Activated naive CD4-positive, alpha-beta T cell (primary cell): ENCODE measurements at places on chromosomes 16 and 17.
A peak's percentile ranks its signal among the peaks of the same experiment; 100 is the strongest.

DNA sequence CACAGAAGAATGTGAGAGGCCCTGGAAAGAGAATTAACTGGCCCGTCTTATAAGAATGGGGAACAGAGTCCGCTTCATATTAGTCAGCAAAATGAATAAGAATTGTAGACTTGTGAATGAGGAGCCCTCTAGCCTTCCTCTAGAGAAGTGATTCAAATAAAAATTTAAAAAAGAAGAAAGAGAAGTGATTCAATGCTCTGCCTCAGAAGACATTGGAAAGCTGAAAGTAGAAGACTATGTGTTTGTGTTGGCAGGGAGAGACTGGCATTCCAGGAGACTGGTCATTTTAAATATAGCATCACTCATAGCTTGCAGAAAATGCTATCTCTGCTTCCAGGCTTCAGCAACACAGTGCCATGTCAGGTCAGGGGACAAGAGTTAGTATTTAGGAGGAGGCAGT lies 190.6 kb upstream of the HS3ST3A1 start:
- no peak for DNase-seq

GRCh38 chr16:62213763-62214162 lies 177.5 kb upstream of the CDH8 start:
- DNase-seq, result no peak

DNA sequence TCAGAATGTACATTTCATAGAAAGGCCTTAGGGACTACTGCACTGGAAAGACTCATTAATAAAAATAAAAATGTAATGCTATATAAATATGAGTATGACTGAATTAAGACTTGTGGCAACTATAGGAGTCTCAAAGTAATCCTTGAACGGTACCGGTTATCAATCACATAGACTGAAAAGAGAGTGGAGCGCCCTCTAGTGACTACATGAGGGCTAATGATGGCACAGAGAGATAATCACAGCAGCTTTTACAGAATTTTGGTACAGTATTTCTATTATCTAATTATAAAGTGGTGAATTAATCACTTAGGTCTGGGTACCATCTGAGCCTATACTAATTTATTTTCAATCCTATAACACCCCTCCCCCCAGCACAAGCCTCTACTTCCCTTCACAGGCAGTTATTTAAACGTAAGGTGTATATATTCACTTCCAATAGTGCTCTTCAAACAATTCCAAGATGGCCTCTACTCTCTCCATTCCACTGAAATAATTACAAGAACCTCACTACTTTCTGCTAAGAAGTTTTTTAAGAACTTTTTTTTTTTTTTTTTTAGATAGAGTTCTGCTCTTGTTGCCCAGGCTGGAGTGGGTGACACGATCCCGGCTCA lies 40.7 kb upstream of the ANKFY1 start:
- DNase-seq, result peak; percentile 7

DNA sequence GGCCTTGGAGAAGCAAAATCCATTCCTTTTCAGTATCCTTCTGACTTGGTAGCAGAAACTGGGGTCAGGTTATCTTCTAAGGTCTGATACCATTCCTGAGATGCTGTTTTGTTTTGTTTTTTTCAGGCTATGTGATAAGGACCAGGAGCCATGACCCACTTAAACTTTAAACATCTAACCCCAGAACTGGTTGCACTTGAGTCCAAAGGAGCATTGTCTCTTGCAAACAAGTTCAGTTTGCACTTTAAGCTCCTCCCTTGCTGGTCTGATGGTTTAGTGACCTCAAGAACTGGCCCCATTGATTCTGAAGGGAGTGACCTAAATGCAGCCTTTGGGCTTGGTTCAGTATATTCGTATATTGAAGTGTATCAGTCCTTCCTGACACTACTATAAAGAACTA lies 75.2 kb downstream of the ERCC4 start:
- no peak for DNase-seq

- no peak for DNase-seq
These were observed 152.0 kb downstream of the GSG1L start for GRCh38 chr16:27911486-27911885.

DNA sequence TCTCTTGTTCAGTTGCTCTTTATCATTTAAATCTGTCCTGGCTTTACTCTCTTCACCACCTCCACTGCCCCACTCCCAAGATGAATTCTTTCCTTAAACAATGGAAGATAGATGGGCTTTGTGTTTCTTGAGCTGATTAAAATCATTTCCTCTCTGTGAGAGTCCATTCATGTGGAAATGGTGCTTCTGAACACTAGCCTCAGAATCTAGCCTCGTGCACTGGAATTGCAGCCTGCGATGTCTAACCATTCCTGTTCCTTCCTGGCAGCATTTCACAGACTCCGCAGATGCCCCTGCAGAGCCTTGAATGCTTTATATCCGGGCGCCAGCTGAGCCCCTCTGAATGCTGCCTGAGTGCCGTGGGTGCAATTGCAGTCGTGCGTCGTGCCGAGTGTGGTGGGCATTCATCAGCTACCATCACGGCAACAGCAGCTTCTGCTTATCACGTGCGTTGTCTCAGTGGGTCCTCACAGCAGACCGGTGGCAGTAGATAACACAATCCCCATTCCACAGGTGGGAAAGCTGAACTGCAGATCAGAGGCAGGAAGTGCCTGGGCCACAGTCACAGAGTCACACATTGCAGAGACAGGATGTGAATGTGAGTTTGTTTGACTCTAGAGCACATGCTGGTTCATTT lies 172.8 kb upstream of the WSCD1 start:
- DNase-seq, result no peak

DNA sequence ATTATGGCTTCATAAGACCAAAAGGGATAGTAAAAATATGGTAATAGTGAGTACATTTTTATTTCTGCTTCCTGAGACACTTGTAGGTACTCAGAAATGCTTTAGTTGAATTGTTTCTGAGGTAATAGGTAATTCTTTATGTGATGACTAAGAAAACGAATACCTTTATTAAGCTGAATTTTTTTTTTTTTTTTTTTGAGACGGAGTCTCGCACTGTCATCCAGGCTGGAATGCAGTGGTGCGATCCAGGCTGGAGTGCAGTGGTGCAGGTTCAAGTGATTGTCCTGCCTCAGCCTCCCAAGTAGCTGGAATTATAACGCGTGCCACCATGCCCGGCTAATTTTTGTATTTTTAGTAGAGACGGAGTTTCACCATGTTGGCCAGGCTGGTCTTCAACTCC lies 1.9 kb downstream of the RAD51C start:
- DNase-seq, result no peak

DNA sequence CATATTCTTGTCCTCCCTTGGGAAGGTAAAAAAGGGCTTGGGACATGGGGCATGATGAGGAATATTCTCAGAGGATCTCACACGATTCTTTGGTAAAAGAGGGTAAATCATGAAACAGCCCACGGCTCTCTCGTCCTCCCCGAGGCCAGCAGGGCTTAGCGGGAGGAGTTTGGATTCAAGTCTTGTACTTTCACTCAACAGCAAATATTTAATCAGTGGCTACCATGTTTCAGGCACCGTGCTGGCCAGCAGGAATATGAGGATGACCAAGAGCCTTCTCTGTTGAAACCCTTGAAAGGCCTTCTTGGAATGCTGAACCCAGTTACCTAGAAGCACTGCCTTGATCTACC lies 8.8 kb downstream of the MAP3K14 start:
- DNase-seq, result no peak

DNA sequence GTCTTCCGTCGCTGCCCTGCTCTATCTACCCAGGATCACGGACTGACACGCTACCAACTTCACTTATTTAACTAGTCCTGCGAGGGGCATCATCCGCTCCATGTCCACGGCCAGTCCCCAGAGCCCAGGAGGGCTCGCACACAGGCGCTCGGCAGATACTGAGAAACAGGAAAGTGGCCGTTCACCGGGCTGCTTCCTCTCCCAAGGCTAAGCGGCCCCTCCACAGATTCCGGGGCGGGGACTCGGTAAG lies 388 bp downstream of the OXLD1 start:
- DNase-seq, result peak; percentile 38

GRCh38 chr16:81530296-81530721 lies 85.7 kb downstream of the CMIP start:
- DNase-seq, result no peak

- DNase-seq, result no peak
These were observed 31.4 kb downstream of the TEX2 start for GRCh38 chr17:64231567-64232141.

DNA sequence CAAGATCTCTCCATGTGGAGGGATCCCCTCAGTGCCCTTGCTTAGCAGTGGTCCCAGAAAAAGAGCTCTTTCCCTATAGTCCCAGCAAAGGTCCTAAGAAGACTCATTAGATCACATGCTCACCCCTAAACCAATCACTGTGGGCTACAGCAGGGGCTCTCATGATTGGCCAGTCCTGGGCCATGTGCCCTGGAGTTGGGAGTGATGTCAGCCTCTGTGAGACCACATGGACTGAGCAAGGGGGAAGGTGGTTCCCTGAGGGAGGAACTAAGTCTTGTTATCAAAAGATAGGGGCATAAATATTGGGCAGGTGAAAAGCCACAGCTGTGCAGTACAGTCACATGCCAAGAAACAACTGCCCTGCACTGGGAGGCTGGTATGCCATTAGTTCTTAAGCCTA lies 51.3 kb downstream of the SCNN1B start:
- DNase-seq, result no peak

DNA sequence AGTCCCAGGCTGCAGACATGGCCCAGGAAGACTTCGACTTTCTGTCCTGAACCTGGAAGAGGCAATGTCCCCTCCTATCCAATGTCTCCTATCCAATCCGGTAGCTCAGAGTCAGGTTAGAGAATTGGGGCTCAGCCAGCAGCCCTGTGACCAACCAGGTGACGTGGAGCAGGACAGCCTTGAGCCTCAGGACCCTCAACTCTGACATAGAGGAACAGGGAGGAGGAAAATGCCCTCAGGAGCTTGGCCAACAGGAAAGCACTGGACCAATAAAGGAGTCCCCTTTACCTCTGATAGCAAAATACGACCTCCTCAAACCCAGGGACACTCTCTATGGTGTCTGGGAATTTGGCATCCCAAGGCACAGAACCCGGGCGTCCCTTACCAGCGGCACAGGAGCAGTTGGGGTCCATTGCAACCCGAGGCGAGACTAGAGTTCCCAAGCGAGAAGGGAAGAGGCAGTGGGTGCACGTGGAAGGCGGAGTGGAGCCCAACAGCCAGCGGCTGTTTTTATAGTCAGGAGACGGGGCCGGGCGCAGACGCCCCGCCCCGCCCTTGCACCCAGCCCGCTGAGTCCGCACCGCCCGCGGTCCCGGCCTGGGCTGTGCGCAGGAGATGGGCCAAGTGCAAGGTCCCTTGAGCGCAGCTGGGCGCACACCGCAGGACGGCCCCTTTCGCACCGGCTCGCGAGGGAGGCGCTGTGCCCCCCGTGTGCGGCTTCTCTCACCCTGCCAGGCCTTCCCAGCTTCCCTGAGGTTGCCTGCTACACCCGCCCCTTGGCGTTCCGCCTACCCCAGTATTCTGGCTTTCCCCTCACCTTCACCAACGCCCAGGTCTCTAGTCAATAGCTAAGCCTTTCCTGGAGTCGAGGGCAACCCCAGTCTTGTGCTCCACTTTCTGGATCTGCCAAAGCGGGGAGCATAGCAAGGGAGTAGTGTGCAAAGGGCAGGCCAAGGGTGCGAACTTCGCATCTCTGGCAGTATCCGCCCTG lies at the start of gene MT1G:
Gene MT1G (minus strand): TSS at position 485 of the 991 bp plus-strand sequence. CDS start 72 bp downstream, at position 413.
- DNase-seq, result no peak

DNA sequence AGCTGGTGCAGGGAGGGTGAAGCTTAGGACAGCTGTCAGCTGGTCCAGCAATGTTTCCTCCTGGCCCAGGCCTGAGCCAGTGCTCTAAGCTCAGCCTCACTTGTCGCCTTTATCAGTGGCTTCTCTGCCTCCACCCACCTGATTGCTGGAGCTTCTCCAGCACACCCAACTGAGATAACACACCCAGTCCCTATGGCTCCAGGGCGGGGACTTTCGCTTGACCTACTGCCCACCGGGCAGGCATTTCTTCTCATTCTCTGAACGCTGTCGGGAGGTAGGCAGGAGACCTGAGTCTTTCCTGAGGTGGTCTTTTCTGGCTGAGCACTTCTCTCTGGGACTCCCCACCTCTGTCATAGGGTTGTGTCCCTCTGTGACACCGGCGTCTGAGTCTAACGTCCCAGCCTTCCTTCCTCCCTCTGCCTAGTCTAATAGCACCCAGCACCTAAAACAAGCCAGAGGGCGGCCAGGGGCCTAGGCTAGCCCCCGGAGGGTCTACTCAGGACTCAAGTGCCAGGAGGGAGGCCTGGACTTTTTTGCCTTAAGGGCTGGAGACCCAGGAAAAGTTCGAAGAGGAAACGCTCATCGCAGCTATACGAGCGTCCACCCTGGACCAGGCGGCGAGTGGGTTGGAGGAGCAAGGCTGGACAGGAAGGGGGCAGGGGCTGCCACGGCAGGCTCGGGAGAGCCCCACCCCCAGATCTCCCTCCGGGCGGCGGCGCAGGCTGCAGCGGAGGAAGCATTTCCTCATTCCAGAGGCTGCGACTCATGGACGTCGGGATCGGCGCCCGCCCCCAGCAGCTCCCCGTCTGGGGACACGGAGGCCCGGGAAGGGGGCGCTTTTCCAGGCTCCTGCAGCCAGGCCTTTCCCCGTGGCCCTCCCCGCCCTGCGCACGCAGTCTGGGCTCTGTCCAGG lies 756 bp downstream of the TAX1BP3 start:
- DNase-seq, result no peak

GRCh38 chr16:17556276-17557052 lies 85.7 kb upstream of the XYLT1 start:
- DNase-seq, result no peak

DNA sequence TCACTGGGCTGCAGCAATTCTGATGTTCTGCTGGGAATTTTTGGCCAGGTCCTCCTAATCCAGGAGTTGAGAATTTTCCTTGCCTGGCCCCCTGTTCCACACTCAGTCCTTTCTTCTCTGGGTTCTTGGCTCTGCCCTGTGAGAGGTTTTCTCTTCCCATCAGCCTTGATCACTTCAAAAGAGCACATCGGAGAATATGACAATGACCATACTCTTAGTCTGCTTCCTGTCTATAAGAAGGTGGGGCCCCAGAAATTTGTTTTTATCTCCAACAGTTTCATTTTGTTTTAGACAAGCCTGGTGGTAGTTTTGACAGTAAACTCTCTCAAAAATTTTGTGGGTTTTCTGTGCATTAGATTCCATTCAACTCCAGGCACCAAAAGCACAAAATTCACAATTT lies 70.7 kb downstream of the C17orf67 start:
- DNase-seq, result no peak

GRCh38 chr17:18858567-18859245 lies 775 bp downstream of the PRPSAP2 start:
- DNase-seq, result no peak

DNA sequence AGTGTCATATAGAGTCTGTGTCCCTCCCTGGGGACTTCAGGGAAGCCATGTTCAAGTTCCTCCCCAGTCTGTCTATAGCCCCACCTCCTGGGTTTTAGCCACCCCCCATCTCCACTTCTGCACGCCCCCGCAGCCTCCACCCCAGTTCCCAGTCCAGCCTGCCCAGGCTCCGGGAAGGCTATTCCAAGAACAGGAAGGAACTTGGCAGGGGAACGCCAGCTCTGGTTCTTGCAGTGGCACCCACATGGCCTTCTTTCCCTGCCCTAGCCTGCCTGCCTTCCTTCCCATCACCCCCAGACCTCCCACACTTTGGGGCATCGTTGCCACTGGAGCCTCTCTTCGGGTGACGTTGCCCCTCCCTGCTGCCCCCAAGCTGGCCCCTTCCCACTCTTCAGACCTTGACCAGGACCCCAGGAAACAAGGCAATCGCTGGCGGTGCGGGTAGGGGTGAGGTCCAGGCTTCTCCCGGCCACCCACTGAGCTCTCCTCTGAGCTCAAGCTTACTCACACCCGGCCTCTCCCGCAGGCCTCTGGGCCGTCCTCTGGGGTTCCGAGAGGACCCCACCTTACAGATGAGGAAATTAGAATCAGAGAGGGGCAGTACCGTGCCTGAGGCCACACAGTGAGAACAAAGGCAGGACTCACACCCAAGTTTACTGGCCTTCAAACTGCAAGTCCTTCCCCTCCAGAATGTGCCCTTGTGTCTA lies 9.2 kb upstream of the CES4A start:
- DNase-seq, result no peak

- no peak for DNase-seq
These were observed 46.8 kb downstream of the BEAN1 start for GRCh38 chr16:66473654-66474519.
